Lower lobe of right lung (tissue), 2 donors: ENCODE measurements at places on chromosomes 12 and 14. TPM values are rescaled to one million over a fixed set of nuclear protein-coding genes. Genes with fewer than 3 reads are reported as not detected.

- H3K27ac ChIP-seq, result no peak overlapping the region
- no peaks in the 10 kb centered on the region for H3K36me3 ChIP-seq
- H3K4me3 ChIP-seq, result no peak overlapping the region
- no peaks in the 10 kb centered on the region for H3K27me3 ChIP-seq
Measured at GRCh38 chr12:127620735-127621355, 646.1 kb upstream of the TMEM132C start.

Gene C14orf180
- 0.18 TPM for total RNA-seq

GRCh38 chr12:7899755-7900154 lies 27.0 kb upstream of the SLC2A14 start:
- H3K27ac ChIP-seq, result no peak overlapping the region
- no peak overlapping the region for H3K4me3 ChIP-seq
- DNase-seq, result no peak
- no peaks in the 10 kb centered on the region for H3K27me3 ChIP-seq

GRCh38 chr12:9114946-9115345 lies 773 bp downstream of the A2M start:
- peaks cover 38% of the 10 kb centered on the region for H3K4me1 ChIP-seq
- peak overlapping the region; percentile 71 for H3K27ac ChIP-seq
- peak overlapping the region; percentile 49 for H3K4me3 ChIP-seq

Gene ABCD2
- 0.47 TPM for total RNA-seq

DNA sequence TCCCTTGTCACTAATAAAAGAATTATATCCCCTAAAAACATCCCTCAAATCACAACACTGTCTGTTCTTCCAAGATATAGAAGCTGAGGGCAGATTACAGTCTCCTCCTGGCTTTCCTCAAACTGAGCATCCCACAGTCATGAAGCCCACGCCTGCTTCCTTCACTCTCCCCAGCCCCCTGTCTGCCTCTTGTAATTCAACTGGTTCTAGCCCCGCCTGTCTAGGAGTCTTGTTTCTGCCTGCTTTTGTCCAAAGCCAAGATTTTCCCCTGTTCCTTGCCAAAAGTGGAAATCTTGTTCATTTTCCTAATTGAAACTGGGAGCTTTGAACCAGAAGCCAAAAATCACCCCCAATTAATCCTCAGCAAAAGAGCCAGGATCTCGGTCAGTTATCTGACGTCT lies 35.9 kb upstream of the PWP1 start:
- no peak overlapping the region for H3K4me3 ChIP-seq
- no peak for DNase-seq
- no peaks in the 10 kb centered on the region for H3K27me3 ChIP-seq

Gene KLRB1
- 4.3 TPM for total RNA-seq

DNA sequence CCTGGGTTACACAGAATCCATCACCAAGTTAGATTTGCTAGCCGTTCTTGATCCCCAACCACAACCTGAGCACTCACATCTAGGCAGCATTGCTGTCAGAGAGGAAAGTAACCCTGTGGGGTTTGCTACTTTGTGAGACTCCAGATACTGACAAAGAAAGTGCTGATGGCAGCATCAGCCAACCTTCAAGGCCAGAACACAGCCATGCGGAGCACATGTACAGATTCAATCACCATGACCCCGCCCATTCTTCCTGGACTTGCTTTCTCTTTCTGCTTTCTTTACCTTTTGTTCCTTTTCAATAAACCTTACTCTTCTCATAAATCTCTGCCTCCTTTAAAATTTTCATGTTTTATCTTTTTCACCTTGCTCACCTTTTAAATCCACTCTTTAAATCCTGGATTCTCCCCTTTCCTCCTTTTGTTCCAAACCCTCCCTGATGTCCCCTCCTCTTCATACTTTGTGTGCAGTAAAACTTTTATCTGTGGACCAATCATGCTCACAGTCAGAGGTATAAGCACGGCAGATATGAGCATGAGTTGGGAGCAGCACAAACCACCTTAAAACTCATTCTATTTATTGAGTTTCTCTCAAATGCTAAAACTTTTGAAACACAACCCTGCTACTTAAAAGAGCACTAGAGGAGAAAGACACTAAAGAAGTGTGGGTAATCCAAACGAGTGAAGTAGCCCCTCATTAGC lies 21.9 kb upstream of the CERS5 start:
- H3K4me1 ChIP-seq, result peaks cover 43% of the 10 kb centered on the region
- DNase-seq, result no peak
- peaks cover 41% of the 10 kb centered on the region for H3K36me3 ChIP-seq
- no peak overlapping the region for H3K4me3 ChIP-seq
- peak overlapping the region; percentile 18 for H3K27ac ChIP-seq
- H3K27me3 ChIP-seq, result no peaks in the 10 kb centered on the region

Gene SMCO2
- 0.47 TPM for total RNA-seq

Gene IKZF4
- total RNA-seq, result 13.1 TPM

- H3K27me3 ChIP-seq, result no peaks in the 10 kb centered on the region
- H3K27ac ChIP-seq, result no peak overlapping the region
- H3K36me3 ChIP-seq, result no peaks in the 10 kb centered on the region
Measured at GRCh38 chr12:31363416-31363809, 37.5 kb upstream of the SINHCAF start.

- no peaks in the 10 kb centered on the region for H3K27me3 ChIP-seq
- H3K27ac ChIP-seq, result no peak overlapping the region
- H3K4me1 ChIP-seq, result no peaks in the 10 kb centered on the region
- no peak for DNase-seq
Measured at GRCh38 chr12:110913119-110914056, 7.0 kb downstream of the MYL2 start.

DNA sequence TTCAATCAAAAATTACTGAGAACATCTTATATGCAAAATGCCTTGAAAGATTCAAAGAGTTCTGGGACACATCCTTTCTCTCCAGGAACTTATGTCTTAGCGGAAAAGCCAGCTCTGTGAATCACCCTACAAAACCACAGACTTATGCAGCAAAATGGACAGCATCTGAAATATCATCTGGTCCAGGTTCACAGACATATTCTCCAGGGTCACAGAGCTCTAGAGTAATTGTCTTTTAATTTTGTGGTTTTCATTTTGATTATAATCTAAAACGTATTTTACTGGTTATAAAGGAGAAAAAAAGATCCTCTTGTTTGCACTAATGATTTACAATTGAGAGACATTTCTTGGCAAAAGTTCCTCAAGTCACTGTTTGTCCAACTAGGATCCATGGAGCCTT lies 246.2 kb downstream of the MSRB3 start:
- DNase-seq, result no peak
- no peaks in the 10 kb centered on the region for H3K27me3 ChIP-seq
- no peak overlapping the region for H3K4me3 ChIP-seq
- no peak overlapping the region for H3K27ac ChIP-seq

DNA sequence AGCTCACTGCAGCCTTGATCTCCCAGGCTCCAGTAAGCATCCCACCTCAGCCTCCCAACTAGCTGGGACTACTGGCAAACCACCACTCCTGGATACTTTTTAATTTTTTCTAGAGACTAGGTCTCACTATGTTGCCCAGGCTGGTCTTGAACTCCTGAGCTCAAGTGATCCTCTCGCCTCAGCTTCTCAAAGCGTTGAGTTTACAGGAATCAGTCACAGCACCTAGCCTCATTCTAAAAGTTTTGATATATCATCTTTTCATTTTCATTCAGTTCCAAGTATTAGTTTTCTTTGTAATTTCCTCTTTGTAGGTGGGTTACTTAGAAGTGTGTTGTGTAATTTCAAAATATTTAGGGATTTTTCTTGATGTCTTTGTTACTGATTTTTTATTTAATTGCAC lies 9.6 kb downstream of the CBX5 start:
- H3K27ac ChIP-seq, result no peak overlapping the region
- H3K36me3 ChIP-seq, result peaks cover 13% of the 10 kb centered on the region
- H3K4me1 ChIP-seq, result no peaks in the 10 kb centered on the region

DNA sequence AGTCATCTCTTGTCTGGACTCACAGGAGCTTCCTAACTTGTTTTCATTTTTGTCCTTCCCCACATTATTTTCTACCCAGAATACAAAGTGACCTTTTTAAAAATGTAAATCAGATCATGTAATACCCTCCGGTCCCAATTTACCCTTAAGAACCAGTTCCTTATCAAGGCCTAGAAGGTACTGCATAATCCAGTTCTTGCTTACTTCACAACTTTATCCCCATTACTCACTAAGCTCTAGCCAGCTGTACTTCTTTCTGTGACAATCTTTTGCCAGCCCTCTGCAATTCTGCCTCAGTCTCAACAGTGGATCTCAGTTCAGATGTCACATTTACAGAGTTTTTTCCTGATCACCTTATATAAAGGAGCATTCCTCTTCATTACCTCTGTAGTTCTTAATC lies 11.6 kb downstream of the RAP1B start:
- peaks cover 78% of the 10 kb centered on the region for H3K4me1 ChIP-seq
- no peak overlapping the region for H3K4me3 ChIP-seq
- DNase-seq, result no peak
- H3K27me3 ChIP-seq, result no peaks in the 10 kb centered on the region
- H3K27ac ChIP-seq, result no peak overlapping the region

DNA sequence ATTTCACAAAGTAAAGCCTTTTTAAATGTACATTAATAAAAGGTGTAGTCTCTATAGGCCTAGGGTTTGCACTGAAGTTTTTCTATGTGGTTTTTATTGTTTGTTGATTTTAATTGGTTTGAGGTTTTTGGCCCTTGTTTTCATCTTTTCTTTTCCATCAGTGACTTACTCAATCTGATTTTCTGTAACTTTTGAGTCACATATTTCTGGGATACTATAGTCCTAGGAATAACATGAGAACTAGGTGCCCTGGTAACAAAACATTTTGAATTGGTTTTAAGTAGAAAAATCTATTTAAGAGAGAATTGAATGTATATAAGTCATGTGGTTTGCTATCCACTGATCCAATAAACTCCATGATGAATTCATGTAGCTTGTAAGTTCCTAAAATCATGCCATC lies 311.9 kb downstream of the CEP128 start:
- no peaks in the 10 kb centered on the region for H3K27me3 ChIP-seq
- H3K36me3 ChIP-seq, result no peaks in the 10 kb centered on the region
- no peaks in the 10 kb centered on the region for H3K4me1 ChIP-seq

GRCh38 chr12:87259391-87259790 lies 769.8 kb downstream of the C12orf50 start:
- no peak for DNase-seq
- no peaks in the 10 kb centered on the region for H3K27me3 ChIP-seq
- no peaks in the 10 kb centered on the region for H3K4me1 ChIP-seq
- H3K36me3 ChIP-seq, result no peaks in the 10 kb centered on the region
